Hematopoietic multipotent progenitor cell treated with erythropoietin and hydrocortisone succinate and interleukin-3 and kit ligand, for 6 days (in vitro differentiated cells): ENCODE measurements at places on chromosomes 4 and X.

DNA sequence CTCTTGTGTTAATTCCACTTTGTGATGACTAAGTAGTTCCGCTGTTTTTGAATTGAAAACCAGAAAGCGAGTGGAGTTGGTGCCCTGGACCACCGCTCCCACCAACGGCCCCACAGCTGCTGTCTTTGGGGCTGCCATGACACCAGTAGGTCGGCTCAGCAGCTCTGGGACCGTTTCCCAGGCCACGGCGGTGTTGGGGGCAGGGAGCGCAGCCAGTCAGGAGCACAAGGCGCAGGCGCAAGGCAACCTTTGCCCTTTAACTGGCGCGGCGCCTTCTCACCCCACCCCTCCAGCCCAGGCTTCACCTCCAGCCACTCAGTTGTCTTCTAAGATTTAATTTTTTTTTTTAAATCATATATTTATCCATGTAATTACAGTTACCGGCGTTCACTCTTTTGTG lies at the start of gene GK2:
TSS of gene GK2 (minus strand) at position 166 of the 400 bp plus-strand sequence. CDS start at position 138, 28 bp downstream.
- DNase-seq = no peak

GRCh38 chrX:53337101-53337500 lies 55.7 kb upstream of the IQSEC2 start:
- no peak for DNase-seq

DNA sequence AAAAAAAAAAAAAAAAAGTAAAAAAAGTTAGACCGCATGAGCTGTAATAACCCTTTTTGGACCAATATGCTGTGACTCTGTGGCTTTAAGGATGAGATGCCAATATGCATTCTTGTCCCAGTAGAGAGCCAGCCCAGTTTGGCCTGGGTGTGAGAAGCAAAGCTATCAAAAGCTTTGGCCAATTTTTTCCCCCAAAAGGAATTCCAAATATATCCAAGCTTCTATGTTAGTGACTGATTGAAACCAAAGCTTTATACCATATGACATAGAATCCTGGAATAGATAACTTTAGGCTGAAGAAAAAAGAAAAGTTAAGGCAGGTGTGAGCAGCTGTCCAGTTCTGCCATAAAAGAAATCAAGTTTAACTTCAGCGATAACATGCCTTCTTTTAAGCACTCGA lies 30.5 kb upstream of the RBPJ start:
- no peak for DNase-seq

DNA sequence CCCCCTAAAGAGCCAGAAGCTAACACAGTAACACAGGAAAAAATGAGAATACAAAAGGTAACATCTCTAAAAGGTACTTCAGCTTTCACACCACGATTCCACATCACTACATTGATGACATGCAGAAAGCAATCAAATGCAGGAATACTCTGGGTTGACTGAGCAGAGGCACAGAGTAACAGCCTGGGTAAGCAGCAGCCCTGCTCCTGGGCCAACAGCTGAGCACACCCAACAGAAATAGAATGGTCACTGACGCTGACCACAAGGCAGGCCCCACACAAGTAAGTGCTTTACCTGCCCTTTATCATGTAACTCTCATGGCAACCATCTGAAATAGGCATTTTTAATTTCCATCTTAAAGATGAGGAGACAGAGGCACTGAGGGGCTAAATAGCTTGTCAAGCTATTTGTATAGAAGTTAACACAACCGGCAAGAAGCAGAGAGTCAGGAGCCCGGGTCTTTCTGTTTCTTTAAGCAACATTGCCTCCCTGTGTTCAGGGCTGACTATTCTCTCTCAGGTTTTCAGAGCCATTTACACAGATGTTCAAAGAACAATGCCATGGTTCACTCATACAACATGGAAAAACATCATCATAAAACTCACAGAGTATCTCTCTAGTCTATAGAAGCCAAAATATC lies 168.9 kb downstream of the ZNF674 start:
- DNase-seq = peak; percentile 54

DNA sequence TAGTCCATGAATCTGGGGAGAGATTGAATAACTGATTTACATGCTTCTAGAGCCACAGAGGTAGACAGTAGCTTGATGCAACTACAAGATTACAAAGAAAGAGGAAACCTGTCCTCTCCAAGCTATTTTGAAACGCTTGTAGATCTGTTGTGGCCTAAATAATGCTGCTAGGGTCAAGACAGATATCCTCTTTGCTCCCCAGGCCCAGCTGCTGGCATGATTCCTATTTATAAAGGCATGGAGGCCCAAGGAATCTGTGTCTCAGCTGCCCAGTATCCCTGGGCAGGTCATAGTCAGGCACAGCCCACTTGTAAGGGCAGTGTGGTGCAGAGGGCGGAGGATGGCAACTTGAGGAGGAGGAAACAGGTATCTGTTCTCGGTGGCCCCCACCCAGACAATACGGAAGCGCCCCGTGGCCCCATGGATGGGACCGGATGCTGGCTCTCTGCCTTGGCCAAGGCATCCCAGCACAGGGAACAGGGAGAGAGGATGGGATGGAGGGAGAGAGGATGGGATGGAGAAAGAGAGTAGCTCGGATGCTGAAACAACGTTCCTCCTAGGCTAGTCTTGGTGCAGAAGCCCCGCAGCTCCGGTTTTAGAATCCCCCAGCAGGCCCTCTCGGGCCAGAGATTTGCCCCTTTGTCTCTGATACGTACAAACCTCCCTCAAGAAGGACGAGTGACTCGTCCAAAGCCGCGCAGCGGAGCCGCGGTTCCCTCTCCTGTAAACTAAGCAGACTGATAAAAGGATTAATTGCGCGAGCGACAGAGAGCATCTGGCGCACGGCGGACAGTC lies 767 bp upstream of the SMIM20 start:
- peak; percentile 22 for DNase-seq

DNA sequence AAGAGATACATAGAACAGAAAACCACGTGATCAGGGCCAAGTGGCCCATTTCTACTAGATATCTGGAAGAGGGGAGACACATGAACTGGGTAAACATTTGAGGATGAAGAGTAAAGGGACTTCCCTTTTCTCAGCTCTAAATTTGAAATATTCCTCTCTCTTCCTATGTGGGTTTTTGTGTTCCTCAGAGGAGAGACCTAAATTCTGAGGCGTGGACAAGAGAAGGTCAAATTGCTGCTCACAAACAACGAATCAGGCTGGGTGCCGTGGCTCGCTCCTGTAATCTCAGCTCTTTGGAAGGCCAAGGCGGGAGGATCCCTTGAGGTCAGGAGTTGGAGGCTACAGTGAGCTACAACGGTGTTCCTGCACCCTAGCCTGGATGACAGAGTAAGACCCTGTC lies 216.0 kb downstream of the PTTG2 start:
- no peak for DNase-seq

GRCh38 chrX:107025545-107025944 lies 25.5 kb upstream of the MORC4 start:
- peak; percentile 43 for DNase-seq

DNA sequence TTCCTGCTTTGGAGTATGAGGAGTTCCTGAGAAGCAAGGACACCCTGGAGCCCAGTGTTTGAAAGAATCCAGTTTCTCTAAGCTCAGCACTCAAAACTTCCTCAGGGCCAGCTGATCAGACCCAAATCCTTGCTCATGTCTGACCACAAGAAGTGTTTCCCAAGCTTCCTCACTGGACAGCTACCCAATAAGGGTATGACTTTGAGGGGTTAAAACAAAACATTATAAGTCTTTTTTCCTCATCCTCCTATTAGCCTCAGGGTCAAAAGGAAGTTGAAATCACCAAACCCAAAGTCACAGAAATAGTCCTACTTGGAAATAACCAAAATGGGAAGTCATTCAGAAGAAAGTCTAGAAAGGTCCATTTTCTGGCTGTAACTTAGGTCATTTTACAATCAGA lies 13.7 kb downstream of the ZBTB33 start:
- no peak for DNase-seq

- no peak for DNase-seq
These were observed 42.6 kb downstream of the GASK1B start for GRCh38 chr4:158130204-158130603.

- no peak for DNase-seq
These were observed 1.7 kb downstream of the SLC2A9 start for GRCh38 chr4:10019521-10020051.

GRCh38 chr4:79065262-79065661 lies 126.0 kb upstream of the PAQR3 start:
- peak; percentile 9 for DNase-seq

DNA sequence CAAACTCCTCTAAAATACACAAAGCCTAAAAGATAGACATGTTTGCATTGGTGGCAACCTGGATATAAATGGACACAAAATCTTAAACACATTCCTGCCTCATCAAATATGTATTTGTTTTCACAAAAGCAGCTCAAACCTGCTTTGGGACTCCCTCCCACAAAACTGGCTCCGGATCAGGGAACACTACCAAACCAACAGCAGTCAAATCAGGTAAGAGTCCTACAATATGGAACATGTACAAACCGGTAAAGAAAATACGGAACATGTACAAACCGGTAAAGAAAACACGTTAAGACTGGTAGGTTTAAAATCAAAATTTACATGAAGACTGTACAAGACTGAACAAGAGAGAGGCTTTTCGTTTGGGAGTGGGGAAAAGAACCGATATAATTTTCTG lies 4.3 kb downstream of the AMTN start:
- DNase-seq = no peak

DNA sequence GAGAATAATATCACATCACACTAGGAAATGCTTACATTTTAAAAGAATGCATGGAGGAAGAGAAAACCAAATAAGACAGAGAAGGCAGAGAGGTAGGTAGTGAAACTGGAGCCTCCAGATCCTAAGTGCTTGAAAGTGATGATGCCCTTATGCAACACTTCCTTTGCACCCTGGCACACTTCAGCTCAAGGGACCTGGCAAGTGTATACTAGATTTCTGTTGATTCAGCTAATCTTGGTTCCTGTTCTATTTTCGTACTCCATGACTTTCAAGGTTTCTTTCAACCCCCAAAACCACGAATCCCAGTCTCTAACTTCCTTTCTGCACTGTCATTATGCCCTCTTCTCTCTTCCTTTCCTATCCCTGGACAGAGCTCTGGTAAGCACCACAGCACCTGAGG lies 36.9 kb upstream of the SH3KBP1 start:
- DNase-seq = no peak

DNA sequence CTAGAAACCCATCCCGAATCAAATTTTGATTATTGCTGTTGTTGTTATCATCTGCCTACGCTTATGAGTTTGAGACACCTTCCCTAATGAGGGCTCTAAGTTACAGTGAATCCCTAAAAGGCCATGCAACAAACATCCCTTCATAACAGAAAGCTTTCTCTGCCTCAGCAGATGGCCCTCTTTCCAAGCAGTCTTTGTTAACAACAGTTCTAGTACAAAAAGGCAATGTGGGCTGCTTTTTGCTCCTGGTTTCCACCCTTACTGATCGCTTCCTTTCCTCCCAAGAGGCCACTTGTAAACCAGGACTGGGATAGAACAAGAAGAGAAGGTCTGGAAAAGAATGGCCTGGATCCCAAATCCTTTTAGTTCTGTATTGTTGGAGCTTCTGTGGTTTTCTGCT lies 24.2 kb downstream of the GPC4 start:
- no peak for DNase-seq

DNA sequence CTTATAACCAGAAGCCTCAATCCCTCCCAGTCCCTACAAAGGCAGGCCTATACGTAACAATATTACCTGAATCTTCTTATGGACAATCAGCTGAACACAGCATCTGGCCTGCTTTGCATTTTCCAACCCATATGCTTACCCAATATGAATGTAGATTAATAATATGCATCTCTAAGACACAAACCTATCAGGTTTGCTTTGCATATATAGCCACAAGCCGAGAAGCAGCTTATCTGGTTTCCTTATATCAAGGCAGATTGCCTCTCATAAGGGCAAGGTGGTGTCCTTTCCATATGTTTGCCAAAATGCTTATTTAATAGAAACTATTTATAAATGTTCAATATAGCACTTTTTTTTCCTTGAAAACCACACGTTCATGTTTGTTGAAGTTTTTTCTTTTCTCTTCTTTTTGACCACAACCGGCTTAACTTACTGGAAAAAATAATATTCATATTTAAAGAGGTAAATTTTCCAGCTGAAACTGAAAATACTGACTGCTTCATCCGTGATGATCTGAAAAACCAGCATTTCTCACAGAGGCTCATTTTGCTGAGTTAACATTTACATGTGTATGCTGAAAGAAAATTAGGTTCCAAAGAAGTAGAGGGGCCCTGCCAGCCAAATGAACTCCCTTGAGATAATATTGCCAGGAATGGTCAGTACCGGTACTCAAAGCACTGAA lies 3.8 kb downstream of the IL21 start:
- no peak for DNase-seq

- DNase-seq = no peak
These were observed 590.3 kb downstream of the PACRGL start for GRCh38 chr4:21290562-21290961.

DNA sequence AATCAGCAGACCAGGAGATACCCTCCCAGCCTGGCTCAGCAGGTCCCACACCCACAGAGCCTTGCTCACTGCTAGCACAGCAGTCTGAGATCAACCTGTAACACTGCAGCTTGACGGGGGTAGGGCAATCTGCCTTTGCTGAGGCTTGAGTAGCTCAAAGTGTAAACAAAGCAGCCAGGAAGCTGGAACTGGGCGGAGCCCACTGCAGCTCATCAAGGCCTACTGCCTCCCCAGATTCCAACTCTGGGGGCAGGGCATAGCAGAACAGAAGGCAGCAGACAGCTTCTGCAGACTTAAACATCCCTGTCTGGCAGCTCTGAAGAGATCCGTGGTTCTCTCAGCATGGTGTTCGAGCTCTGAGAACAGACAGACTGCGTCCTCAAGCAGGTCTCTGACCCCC lies 15.1 kb upstream of the GABRA2 start:
- no peak for DNase-seq

DNA sequence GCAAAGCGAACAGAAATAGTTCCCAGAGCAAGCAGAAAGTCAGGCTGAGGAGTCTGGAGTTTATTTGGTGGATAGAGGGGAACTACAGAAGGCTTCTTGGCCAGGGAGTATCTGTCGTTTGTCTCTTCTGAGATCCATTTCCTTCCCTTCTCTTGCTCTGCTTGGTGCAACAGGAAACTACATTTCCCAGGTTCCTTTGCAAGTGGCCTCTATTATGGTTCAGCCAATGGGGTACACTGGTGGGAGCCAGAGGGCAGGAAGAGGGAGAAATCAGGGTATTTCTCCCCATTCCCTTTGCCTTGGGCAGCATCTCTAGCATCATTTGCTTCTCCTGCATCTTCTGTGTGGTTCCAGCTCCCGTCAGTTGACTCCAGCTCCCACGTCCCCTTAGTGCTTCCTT lies 142.1 kb downstream of the BCOR start:
- DNase-seq = peak; percentile 21

DNA sequence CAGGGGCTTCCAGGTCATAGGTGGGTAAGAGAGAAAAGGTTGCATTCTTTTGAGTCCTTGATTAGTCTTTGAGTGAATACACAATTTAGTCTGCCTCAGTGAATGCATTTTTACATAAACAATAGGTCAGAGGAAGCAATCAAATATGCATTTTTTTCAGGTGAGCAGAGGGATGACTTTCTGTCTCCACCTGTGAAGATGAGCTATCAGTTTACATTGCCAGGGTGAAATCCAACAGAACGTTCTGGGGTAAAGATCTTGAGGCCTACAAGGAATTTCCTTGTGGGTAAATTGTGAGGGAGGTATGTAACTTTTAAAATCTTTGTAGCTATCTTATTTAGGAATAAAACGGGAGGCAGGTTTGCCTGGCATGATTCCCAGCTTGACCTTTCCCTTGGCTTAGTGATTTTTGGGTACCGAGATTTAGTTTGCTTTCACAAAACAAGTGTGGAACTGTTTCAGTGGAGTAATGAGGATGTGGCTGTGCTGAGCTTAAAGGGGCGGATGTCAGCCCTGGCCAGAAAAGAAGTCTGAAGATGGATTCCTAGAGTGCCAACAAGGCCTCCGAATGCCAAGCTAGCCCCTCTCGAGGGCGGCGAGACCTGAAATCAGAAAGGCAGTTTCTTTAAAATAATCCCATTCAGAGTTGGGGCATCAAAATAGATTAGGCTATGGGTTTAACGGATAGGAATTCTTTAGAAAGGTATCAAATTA lies 29.5 kb downstream of the TMEM131L start:
- no peak for DNase-seq
